ENCODE measurements at places on chromosomes 3 and 15.

DNA sequence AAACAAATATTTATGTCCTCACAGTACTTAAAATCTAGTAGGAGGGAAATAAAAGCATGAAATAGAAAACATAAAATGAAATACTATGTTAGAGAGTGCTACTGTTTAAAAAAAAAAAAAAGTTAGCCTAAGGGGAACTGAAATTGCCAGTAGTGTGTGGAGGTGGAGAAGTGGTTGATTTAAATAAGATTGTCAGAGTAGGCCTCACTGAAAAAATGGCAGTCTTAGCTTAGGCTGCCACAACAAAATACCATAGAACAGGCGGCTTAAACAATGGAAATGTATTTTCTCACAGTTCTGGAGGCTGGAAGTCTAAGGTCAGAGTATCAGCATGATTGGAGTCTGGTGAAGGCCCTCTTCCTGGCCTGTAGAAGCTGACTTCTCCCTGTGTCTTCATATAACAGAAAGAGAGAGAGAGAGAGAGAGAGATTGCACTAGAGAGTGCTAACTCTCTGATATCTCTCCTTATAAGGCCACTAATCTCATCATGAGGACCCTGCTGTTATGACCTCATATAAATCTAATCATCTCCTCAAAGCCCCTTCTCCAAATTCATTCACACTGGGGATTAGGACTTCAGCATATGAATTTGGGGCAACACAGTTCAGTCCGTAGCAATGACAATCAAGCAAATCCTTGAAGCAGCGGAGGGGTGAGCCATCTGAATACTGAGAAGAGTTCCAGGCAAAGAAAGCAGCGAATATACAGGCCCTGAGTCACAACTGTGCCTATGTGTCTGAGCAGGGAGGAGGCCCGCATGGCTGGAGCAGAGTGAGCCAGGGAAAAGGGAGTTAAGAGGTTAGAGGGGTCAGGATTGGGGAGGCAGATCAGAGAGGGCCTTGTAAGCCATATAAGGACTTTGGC lies 23.6 kb upstream of the LRRC34 start:
- no peak for DNase-seq

DNA sequence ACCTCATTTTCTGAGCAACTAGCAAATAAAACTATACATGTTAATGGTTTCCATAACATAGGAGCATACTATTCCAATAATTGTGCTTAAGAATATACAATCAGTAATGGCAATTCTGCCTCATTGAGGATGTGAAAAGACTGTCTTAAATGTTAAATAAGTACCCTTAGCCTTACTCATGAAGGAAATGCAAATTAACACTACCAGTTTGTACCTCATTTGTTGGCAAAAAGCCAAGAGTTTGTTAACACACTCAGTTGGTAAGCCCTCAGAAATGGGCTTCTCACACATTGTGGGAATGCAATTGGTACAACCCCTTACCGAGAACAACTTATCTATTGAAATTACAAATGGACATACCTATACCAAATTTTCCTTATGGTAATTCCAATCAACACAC lies 9.2 kb upstream of the STT3B start:
- DNase-seq = no peak

GRCh38 chr3:126180477-126181397 lies at the start of gene ALDH1L1:
TSS of gene ALDH1L1 (minus strand) at chr3:126180586. CDS start at chr3:126160979, 19,607 bp downstream.
- DNase-seq = peak; percentile 78

DNA sequence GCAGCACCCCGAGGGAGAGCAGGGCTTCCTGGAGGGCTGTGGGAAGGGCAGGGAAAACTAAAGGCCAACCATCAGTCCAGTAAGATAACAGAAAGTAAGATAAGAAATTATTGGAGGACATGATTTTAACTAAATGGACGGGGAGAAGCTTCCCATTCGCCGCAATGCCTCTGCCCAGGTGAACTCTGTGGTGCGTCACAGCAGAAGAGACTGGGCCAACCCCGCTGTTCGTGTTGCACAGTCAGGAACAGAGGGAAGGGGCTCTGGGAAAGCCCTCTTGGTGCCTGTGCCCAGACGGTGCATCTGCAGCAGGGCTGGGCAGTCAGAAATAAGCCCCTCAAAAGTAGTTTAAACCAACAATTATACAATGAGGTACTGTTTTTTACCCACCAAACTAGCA lies 284.1 kb downstream of the OCA2 start:
- no peak for DNase-seq

DNA sequence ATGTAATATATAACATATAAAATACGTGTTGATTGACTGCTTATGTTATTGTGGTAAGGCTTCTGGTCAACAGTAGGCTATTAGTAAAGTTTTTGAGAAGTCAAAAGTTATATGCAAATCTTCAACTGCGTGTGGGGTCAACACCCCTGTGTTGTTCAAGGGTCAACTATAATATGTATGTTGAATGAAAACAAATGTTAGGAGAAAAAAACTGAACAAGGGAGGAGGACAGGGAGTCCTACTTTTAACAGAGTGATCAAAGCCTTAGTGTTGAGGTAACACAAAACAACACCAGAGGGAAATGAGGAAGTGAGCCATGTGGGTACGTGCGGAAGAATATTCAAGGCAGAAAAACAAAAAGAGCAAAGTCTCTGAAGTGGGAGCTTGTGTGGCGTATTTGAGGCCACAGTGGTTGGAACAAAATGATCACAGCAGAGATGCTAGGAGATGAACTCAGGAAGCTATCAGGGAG lies 62.5 kb downstream of the SFMBT1 start:
- peak; percentile 29 for DNase-seq

DNA sequence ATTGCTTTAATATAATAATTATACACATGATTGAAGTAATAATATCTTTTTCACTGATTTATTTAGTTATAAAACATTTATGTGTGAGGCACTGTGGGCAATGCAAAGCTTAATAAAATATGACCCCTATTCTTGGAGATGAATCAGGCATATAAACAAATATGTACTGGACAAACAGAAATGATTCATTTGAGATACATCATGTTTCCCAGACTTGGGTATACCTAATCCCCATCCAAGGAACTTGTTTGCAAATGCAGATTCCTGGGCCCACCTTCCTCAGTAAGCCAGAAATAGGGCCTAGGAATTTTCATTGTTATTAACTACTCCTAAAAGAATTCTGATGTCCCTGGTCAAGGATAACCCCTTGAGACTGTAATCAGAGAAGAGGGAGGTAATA lies 184.2 kb downstream of the CHL1 start:
- DNase-seq = no peak

DNA sequence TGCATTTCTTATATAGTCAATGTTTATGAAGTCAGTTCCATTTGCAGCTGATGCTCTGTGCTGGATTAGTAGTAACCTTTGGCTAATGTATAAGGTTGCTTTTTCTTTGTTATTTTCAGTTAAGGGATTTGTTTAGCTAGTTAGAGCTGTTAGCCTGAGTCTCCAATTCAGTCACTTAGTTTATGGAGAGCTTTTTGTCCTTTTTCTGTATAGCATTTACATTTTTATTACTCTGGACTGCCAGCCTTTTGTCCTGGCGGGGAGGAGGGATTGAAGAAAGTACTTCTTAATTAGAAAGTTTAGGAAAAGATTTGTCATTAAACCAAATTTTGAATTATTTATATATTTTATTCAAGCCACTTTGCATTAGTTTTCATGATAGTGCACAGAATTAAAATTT lies 52.0 kb downstream of the DNAJC13 start:
- DNase-seq = no peak

DNA sequence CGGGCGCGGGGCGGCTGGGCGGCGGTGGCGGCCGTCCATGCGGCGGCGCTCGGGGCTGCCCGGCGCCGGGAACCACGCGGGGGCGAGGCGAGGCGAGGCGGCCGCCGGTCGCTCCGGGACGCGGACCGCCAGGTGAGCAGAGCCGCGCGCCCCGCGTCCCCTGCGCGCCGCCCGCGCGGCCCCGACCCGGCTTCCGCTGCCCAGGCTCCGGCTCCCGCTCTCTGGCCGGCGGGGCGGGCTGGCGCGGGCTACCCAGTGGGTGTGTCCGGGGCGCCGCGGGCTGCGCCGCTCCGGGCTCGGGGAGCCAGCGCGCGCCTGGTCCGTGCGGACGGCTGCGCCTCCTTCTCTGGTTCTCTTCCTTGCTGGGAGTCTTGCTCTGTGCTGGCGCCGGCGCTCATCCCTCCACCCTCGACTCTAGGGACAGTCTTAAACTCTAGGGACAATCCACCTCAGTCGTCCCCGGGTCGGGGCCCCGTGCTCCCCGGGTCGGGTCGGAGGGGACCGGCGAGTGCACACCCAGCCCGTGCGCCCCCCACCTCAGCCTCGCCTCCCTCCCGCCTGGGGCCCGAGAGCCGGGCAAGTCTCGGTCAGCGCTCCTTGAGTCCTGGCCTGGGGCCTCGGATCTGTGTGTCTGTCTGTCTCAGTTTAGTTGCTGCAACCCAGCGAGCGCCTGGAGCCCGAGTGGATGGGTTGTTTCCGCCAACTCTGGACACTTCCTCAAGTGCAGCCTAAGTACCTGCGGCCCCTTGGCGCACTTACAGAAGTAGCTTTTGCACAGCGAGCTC lies 488 bp downstream of the THSD4 start:
- DNase-seq = no peak
